ENCODE measurements at places on chromosomes 5 and 9.

DNA sequence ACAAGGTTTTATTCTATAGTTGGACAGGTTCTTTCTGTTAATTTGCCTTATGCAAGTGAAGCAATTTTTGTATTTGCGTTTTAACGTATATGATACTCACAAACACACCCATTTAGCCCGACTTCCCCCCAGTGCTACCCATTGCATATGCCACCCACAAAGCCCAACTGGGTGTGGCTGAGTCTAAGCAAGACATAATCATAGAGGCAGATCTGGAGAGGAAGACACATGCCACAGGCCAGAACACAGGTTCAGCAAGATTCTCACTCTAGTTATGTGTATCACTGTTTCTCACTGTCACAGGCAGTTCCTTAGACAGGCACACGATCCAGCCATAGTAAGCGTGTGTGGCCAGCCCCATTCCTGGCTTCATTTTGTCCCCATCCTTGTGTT, 29.0 kb upstream of the PUM3 start:
- DNase-seq: peak; percentile 16

GRCh38 chr9:89608641-89609335, 4.0 kb downstream of the GADD45G start:
- DNase-seq: no peak

DNA sequence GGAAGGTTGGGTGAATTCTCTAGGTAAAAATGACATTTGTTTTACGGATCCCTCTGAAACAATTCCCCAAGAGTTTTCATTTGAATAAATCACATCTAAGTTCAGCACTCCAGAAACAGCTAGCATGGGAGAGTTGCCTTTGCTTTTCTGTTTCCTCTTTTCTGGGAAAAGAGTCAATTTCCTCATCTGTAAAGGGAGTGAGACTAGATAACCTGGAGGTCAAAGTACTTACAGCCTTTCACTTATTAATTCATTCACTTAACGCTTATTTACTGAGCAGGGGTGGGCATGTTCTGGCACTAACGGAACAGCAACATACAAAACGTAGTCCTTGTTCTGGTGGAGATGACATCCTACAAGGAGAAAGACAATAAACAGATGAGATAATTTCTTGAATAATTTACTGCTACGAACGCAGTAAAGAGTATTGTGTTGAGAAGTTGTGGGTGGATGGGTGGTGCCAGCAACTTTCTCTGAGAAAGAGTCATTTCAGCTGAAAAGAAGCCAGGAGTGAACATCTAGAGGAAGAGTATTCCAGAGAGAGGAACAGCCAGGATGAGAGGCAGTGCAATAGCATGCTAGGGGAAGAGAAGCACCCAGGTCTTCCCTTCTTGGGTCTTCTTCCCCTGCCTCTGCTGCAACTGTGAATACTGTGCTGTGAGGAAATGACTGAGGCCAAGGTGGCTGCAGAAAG, 335.6 kb downstream of the ZSWIM6 start:
- no peak for DNase-seq

DNA sequence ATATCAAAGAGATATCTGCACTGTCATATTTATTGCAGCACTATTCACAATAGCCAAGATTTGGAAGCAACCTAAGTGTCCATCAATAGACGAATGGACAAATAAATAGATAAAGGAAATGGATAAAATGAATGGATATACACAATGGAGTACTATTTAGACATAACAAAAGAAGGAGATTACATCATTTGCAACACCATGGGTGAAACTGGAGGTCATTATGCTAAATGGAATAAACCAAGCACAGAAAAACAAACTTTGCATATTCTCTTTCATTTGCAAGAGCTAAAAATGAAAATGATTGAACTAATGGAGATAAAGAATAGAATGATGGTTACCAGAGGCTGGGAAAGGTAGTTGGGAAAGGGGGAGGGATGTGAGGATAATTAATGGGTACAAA, 155.0 kb upstream of the PTGER4 start:
- no peak for DNase-seq

GRCh38 chr9:115038178-115038577, 79.8 kb downstream of the TNC start:
- no peak for DNase-seq

GRCh38 chr5:1526681-1527131, 2.9 kb upstream of the LPCAT1 start:
- no peak for DNase-seq

DNA sequence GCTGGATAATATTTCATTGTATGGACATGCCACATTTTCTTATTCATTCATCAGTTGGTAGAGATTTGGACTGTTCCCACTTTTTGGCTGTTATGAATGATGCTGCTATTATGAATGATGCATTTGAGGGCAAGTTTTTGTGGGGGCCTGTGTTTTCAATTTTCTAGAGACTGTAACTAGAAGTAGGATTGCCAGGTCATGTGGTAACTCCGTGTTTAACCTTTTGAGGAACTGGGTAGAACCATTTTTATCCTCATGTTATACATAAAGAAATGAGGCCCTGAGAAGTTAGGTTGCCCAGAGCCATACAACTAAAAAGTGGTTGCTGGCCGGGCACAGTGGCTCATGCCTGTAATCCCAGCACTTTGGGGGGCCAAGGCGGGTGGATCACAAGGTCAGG, 22.4 kb upstream of the STRBP start:
- DNase-seq: no peak

DNA sequence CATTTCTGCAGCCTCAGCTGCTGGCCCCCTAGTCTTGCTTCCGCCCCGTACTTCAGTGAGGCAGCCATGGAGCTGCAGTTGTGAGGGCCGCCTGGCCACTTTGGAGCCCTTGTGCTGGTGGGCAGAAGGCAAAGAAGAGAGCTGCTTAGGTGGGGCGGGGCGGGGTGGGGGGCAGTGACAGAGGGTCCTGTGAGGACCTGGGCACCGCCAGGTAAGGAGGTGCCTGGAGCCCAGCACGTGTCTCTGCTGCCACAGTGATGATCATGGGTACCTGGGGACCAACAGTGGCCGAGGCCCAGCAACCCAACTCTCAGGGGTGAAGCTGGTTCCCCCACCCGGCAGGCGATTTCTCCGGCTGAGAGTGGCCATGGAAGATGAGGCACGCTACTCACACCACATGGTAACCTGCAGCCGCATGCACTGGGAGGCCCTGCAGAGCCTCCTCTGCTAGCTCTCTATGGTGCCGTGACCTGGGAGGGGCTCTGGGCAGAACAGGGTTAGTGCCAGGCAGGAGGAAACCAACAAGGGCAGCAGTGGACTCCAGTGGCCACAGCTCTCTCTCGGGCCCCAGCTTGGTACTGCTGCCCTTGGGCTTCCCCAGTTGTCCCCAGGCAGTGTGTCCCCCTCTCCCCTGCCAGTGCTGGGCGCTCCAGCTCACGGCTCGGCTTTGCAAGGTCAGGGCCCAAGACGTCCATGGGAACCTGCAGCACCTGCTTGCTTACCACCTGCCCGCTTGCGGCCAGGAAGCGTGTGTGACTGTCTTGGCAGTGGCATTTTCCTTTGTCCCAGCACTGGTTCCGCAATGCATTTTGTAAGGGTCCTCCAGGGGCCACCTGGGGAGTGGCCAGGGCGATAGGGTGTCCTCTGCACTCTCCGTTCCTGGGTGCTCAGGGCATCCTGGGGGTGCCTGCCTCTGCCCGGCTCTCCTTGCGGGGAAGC, 24.0 kb downstream of the NDUFS6 start:
- no peak for DNase-seq

DNA sequence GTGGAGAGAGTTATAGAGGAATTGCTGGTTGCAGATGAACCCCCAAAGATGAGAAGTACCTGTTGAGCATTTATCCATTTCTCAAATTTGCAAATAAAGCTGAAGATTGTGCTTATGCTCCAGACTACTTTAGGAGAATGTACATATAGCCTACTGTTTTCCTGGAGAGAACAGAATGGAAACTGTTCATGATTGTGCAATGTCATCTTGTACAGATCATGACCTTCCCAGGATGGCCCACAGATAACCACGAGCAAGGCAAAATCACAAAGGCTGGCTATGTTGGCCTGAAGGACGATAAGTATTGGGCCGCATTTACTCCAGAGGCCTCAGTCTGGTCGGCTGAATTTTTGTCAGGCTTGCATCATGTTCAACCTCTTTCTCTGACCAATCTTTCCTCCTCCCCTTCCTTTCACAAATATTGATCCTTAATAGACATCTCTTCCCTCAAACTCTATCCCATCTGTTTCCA, 28.5 kb upstream of the RICTOR start:
- DNase-seq: no peak

DNA sequence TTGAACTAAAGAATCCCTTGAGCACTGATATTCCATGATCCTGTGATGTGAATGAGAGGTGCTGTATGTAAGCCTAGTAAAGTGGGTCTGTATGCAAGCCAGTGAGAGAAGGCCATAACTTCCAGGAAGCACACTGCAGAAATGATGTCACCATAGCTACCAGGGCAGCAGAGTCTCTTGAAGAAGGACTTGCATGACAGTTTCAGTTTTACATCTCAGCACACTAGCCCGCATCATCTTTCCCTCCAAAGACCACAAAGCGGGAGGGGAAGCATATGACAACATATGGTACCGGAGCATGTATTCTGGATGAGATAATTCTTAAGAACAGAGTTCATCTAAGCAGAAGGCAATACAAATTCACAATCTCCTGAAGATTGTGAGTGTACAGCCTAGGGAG, 37.6 kb upstream of the MAST4 start:
- no peak for DNase-seq

DNA sequence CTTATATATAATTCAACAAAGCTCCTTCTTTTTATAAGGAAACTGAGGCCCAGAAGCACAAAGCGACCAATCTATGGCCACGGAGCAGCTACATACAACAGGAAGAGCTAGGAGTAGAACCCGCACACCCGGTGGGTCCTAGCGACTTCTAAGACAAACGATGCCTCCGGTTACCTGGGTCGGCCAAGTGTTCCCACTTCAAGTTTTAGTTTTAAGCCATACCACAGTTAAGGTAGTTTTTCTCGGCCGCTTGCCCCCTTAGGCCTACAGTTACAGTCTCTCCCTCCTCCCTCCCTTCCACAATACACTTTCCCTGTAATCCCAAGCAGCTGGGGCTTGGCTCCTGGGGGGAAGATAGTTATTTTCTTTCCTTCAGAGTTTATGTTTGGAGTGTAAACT, 533 bp downstream of the SREK1IP1 start:
- no peak for DNase-seq

DNA sequence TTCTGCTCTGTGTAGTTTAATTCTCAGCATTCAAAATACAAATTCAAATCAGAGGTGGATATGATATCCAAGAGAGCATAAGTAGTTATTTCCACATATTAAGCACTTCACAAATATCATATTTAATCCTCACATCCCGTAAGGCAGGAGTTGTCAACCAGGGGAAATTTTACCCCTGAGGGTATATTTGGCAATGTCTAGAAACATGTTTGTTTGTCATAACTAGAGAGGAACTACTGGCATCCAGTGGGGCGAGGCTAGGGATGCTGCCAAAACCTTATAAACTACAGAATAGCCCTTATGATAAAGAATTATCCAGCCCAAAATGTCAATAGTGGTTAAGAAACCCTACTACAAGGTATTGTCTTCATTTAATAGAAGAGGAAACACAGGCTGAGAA, 619.4 kb downstream of the SLCO4C1 start:
- no peak for DNase-seq

DNA sequence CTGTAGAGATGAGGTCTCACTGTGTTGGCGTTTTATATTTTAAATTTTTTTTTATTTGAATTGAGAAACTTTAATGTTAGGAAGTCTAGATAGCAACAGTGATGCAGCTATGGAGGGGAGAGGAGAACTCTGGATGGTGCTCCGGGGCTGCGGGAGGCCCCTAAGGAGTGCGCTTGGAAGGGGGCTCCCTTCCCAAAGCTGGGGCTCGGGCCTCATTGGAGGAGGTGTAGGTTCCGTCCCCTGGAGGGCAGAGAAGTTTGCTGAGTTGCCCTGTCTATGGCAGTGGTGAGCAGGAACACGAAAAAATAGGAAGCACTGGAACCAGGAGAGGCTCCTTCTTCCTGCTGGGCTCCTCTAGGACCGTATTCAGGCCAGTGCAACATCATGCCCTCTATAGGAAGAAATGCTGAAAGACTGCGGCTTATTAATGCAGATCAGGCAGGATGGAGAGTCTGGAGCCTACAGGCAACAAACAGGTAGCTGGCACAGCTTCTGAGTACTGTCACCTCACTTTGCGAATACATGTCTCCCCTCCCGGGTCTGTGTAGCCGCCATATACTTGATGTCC, 16.1 kb downstream of the AHRR start:
- no peak for DNase-seq

DNA sequence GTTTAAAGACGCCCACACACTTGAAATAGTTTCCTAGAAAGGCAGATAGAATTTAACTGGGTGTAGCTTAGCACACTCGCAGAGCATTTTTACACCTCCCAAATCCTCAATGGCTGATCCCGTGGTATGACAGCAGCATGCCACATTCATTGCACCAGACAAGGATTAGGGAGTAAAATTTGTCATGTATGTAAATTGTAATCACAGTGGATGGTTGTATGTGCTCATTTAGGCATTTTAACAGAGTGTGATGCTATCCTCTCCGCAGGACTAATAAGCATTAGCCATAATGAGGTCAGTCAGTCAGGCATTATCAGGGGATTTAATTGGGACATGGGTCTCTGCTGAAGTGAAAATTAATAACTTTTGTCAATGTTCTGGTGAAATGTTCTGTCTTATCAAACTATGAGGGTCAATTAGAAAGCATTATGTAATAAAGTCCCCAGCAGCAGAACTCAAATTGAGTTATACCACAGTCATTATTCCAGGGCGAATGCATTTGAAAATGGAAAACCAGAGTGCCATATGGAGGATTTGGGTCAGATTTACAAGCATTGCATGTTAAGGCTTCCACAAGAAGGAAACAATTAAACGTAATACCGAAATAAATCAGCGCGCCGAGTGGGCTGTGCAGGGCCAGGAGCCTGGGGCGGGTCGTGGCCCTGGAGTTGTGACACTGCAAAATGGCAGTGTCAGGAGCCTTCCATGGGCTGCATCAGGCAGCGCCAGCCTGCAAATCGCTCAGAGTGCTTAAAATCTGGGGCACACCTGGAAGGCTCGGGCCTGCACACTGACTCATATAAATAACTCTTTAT, 602.2 kb downstream of the BNC2 start:
- no peak for DNase-seq

DNA sequence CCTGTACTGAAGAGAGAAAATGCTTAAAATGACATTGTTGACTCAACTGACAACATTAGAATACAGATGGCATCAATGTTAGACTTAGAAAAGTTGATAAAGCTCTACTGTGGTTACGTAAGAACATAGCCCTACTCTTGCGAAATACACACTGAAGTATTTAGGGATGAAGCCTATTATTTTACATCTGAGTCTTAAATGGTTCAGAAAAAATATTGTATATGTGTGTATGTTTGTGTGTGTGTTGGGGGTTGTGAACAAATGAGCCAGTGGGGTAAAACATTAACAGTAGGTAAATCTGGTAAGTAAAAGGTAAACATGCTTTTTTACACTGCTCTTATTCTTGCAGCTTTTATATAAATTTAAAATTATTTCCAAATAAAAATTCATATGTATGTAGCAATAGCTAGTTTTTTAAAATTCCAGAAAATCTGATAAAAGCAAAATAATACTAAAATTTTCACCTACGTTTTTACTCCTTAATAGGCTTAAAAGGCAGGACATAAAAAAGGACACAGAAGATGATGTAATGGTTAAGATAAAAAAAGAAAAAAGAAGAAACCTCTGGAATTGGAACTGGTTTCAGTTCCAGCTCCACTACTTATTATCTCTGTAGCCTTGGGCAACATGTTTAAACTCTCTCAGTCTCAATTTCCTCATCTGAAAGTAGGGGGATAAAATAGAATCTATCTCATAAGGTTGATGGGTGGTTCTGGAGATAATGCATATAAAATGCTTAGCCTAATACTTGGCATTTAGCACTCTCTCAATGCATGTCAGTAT, 44.3 kb downstream of the GARNL3 start:
- DNase-seq: no peak

Data from effector memory CD8-positive, alpha-beta T cell (primary cell).